Left ventricle myocardium inferior (tissue), 1 donor: ENCODE measurements at places on chromosomes 3 and 15. TPM values are rescaled to one million over a fixed set of nuclear protein-coding genes. Genes with fewer than 3 reads are reported as not detected.

- DNase-seq, result no peak
Observed at GRCh38 chr3:69142090-69142489, 19.7 kb upstream of the LMOD3 start.

The NSMCE3 gene
- total RNA-seq, result 6.8 TPM

- no peak for DNase-seq
Observed at GRCh38 chr15:101543926-101544612, 54.6 kb upstream of the PCSK6 start.

DNA sequence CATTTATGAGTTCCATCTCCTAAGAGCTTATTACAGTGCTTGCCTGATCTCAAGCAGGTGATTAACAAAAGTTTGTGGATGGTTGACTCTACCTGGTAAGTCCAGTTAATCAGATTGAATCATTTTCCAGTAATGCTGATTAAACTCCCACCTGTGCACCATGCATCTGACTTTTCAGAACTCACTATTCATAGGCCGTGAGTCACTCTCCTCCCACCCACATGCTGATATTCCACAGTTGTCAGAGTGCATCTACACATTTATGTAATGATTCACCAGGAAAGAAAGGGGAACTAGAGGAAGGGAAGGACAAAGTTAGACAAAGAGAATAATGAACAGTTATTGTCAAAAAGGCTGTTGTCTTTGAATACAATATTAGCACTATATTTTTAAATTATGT lies 106.2 kb upstream of the UBE3A start:
- DNase-seq, result no peak

DNA sequence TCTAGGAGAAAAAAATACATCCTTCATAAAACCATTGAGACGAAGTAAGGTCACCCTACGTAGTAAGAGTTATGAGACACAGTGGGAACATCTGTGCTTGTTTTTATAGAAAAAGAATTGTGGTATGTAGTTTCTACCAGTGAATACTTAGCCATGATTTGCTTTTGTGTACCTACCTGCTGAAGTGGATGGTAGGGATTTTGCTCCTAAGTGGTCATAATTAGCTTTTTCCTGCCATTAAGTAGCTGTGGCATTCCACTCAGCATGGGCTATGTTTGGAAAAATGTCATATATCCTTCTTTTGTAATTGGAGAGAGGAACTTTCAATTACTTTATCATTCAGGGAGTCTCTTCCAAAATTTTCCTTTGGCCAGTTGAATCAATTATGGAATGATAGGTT lies 63.7 kb downstream of the CHD2 start:
- no peak for DNase-seq

DNA sequence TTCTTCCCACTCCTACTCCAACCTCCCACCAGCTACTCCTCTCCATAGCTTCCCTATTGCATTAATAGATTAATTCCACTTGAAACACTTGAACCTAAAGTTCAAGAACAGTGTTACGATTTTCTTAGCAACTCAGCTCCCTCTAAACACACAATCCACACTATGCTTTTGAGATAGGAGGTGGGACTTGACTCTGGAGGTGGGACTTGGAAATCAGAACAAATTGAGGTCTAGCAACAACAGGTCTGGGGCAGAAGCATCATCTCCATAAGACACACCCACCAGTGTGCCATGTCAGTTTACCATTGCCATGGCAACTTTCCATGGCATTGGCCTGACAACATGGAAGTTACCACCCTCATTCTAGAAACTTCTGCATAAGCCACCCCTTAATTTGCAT lies 336.5 kb upstream of the ALCAM start:
- no peak for DNase-seq

DNA sequence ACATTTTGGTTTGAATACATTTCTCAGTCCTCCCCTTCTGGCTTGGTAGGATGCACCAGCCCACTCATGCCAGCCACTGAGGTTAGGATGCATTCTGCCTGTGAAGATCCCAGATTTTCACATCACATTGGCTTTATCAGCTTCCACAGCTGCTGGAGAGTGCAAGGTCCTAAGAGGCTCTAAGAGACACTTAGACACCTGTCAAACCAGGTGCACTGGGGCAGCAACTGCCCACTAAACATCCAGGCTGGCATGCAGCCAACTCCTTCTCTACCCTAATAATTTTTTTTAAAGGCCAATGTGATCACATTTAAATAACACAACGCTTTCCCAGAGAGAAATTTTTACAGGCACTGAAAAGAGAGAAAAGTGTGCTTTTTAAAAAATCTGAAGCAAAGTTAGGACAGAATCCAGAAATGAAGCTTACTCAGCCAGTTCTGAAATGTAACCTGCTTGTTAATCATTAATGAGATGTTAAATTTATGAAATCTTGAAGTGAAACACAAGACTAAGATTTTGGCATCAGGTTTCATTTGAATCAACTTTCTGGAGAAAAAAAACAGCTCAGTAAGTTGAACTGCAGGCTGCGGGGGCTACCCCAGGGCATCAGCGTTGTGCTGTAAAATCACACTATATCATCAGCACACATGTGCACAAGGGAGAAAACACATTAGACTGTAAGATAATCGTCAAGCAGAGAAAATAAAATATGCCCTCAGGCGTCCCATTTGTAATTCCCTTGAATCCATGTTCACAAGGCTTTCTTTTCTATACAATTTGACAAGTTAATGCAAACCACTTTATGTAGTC lies 312.9 kb downstream of the ZBBX start:
- DNase-seq, result no peak

DNA sequence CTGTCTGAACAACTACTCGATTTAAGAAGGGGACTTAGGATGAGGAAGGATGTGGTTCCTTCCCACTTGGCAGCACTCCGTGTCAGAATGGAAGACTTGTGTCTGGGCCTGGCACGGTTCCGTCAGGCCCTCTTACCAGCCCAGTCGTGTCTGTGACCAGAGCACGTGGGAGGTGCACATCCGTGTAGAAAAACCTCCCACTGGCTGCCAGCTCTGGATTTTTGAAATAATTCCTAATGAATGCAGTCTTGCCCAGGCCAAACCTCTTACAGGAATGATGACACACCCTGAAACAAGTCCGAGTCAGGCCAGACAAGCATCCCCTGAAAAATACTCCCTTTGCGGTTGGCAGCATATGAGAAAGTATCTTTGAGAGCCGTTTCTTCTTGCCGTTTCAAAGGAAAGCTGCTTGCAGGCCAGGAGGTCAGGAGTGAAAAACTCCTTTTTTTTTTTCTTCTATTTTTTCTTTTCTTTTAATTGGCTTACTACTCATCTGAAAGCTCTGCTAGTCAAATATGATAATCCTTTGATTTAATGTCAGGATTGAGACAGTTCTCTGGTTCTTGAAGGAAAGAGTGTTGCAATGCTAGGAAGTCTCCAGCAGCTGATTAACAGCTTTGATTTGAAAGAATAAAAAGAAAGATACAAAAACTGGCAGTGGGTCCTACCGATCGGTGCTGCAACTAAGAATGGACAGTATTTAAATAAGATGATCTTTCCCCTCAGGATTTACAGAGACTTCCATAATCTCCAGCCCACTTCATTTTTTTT lies 19.8 kb downstream of the IL1RAP start:
- peak; percentile 59 for DNase-seq

DNA sequence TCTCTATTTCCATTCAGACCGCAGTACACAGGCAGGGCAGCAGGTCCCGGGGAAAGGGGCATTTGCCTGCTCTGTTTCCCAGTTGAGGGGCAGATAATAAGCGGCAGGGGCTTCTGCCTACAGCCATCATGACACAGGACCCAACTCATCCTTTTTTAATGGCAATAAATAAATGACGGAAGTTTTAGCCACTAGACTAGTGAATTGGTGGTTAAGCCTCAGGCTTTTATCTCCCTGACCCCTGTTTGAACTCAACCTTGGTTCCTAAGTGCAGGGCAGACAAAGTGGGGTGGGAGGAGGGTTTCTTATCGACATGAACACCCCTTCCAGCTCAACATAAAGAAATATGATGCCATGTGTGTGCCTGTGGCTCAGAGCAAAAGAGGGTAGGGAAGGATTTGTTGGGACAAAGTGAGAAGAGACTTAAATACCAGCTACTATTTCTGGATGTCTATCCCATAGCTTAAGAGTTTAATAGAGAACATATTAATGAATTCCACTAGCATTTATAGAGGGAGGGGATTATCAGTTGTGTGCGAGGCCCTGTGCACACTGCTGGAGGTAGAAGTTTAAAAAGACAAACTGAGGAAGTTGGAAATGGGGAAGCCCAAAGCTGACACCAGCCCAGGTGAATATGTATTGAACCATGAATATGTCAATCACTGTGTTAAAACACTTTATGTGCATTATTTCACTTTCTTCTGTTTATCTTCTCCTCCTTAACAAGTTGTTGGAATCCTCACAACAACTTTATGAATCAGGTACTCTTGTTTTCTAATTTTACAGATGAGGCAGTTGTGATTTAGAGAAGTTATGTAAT lies 939.4 kb downstream of the MCTP2 start:
- no peak for DNase-seq

GRCh38 chr15:36406911-36407310 lies 172.5 kb upstream of the CDIN1 start:
- DNase-seq, result no peak
